ENCODE measurements at places on chromosomes 1 and 21. TPM values are rescaled to one million over a fixed set of nuclear protein-coding genes. Genes with fewer than 3 reads are reported as not detected.

ADORA1 gene
- not detected for polyA plus RNA-seq

DISC1 gene
- polyA plus RNA-seq: 2.2 TPM

GAS5 gene
- 336 TPM for polyA plus RNA-seq

OR2M3 gene
- not detected for polyA plus RNA-seq

ERG gene
- not detected for polyA plus RNA-seq

ANGPTL3 gene
- polyA plus RNA-seq: not detected

AIM2 gene
- polyA plus RNA-seq: 10.3 TPM

DNA sequence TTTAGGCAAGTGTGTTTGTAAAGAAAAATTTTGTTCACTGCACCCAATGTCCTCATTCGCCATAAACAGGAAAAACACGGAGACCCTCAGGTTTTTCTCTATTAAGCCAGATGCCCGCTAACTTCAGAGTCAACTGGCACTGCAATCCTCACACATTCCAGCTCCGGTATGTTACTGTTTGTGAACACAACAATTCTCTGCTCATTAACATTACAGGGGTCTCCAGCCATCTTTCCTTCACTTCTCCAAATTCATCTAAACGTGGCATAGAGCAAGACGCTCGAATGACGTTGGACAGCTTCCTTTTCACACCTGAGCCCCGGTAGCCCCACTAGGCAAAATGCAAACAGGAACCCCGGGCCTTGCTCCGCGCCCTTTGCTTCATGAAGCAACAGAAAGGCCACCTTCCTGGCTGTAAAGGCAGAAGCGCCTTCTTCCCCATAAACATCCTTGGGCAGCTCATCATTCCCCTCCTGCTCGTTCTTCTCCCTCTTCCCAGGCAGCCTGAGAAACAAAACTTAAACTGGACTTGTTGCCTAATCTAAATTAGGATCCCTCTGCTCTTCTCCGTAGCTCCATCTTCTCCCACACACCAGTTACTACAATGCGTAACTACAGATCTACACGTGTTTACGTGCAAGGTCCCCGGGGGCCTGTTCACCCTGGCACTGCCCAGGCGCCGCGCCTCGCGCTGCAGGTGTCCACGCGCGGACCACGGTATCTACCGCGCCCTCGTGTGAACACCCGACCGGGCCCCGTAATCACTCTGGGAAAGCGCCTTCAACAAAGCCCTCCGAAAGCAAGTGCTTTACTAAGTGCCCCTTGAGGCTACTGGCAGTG, 1.2 kb downstream of the LBR start:
- peak overlapping the region; percentile 80 for H3K27ac ChIP-seq
- peak overlapping the region; percentile 84 for H3K4me3 ChIP-seq
- H3K4me1 ChIP-seq: peaks cover 58% of the 10 kb centered on the region
- DNase-seq: peak; percentile 69
- no peaks in the 10 kb centered on the region for H3K27me3 ChIP-seq

- DNase-seq: no peak
- no peaks in the 10 kb centered on the region for H3K4me1 ChIP-seq
- no peaks in the 10 kb centered on the region for H3K36me3 ChIP-seq
- peaks cover under 1% of the 10 kb centered on the region for H3K27me3 ChIP-seq
Observed at GRCh38 chr1:245225322-245226202, 70.8 kb downstream of the KIF26B start.

DNA sequence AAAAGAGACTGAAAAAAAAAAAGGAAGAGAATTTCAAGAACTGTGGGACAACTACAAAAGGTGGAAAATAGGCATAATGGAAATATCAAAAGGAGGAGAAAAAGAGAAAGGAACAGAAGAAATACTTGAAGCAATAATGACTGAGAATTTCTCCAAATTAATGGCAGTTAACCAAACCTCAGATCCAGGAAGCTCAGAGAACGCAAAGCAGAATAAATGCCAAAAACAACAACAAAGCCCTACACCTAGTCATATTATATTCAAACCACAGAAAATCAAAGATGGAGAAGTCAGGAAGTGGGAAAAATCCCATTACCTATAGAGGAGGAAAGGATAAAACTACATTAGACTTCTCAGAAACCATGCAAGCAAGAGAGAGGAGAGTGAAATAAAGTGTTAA, 20.7 kb upstream of the AHCYL1 start:
- DNase-seq: no peak
- H3K4me3 ChIP-seq: no peak overlapping the region
- no peaks in the 10 kb centered on the region for H3K36me3 ChIP-seq
- H3K27me3 ChIP-seq: peaks cover 28% of the 10 kb centered on the region
- no peak overlapping the region for H3K27ac ChIP-seq

DNA sequence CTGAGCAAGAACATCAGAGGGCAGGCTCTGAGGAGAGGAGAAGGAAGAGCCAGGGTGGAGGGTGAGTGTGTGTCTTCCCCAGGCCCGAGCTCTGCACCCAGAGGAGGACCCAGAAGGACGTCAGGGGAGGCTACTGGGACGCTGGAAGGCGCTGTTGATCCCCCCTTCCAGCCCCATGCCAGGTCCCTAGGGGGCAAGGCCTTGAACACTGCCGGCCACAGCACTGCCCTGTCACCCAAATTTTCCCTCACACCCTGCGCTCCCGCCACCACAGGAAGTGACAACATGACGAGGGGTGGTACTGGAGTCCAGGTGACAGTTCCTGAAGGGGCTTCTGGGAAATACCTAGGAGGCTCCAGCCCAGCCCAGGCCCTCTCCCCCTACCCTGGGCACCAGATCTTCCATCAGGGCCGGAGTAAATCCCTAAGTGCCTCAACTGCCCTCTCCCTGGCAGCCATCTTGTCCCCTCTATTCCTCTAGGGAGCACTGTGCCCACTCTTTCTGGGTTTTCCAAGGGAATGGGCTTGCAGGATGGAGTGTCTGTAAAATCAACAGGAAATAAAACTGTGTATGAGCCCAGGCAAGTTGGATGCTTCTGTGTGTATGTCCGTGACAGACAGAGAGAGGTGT, 17.1 kb downstream of the BCAN start:
- peak overlapping the region; percentile 66 for H3K4me3 ChIP-seq
- H3K27ac ChIP-seq: peak overlapping the region; percentile 32
- no peaks in the 10 kb centered on the region for H3K36me3 ChIP-seq
- H3K27me3 ChIP-seq: peaks cover 65% of the 10 kb centered on the region
- peaks cover 81% of the 10 kb centered on the region for H3K4me1 ChIP-seq

DNA sequence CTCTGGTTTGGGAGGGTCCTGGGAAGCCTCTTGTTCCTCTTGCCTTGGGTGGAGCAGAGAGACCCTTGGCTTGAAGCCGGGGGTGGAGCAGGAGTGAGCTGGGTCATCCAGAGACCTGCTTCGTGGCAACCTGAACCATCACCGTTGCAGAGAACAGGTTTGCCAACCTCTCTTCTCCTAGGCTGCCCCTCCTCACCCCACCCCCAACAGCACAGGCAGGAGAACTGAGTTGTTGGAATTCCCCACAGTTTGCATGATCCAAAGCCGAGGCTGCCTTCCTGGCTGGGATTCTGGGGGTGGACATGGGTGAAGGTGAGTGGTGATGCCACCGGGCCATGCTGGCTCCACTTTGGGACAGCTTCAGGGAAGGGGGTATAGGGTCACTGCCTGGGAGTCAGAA, 2.2 kb downstream of the WNT4 start:
- no peaks in the 10 kb centered on the region for H3K36me3 ChIP-seq
- no peak for DNase-seq
- H3K27me3 ChIP-seq: peaks cover 20% of the 10 kb centered on the region
- peaks cover 25% of the 10 kb centered on the region for H3K4me1 ChIP-seq
- H3K27ac ChIP-seq: no peak overlapping the region

- H3K36me3 ChIP-seq: peaks cover 18% of the 10 kb centered on the region
- no peak overlapping the region for H3K4me3 ChIP-seq
- no peaks in the 10 kb centered on the region for H3K27me3 ChIP-seq
- H3K27ac ChIP-seq: no peak overlapping the region
- H3K4me1 ChIP-seq: peaks cover 27% of the 10 kb centered on the region
Observed at GRCh38 chr1:183093786-183094298, 70.6 kb downstream of the LAMC1 start.

- DNase-seq: no peak
- H3K27ac ChIP-seq: no peak overlapping the region
- no peaks in the 10 kb centered on the region for H3K36me3 ChIP-seq
- H3K27me3 ChIP-seq: no peaks in the 10 kb centered on the region
Observed at GRCh38 chr1:181139631-181140061, 51.1 kb downstream of the IER5 start.

Data from naive B cell (primary cell).